Spinal cord (tissue), 10 donors: ENCODE measurements at places on chromosomes 3 and 15.

GRCh38 chr3:128217702-128218547 lies 64.6 kb downstream of the EEFSEC start:
- DNase-seq, result no peak

- DNase-seq, result no peak
These were observed 1.3 kb downstream of the ACAP2 start for GRCh38 chr3:195441476-195441991.

GRCh38 chr3:59256230-59256629 lies 206.4 kb upstream of the CFAP20DC start:
- DNase-seq, result no peak

GRCh38 chr3:29065211-29065785 lies 215.6 kb upstream of the RBMS3 start:
- peak; percentile 94 for DNase-seq

DNA sequence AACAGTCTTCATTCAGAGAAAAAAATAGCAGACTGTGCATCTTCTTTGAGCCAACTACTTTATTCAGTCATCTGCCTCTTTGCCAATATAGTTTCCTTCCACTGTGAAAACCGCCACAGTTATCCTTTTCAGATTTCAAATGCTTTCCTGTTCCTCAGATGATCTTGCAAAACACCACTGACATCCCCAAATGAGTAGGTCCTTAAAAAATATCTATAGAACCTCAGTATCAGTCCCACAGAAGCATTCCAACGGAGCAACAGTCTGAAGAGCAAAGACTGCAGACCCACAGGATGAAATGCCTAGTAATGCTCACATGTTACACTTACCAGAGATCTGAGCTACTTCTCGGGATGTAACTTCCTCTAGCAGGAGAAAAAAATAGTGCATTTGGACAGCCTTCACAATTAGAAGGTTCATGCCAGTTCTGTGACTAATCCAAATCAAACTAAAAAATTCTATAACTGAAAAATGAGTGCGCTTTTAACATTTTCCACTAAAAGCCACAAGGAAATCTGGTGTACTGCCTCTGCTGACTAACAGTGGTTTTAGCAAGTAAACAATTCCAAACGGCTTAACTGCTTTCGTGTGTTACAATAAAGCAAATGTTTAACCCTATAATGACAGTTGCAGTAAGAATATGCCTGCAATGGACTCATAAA lies at the start of gene ANKRD28:
ANKRD28 (minus strand) TSS at position 338 of the 662 bp plus-strand sequence. CDS start 1,458 bp downstream, outside the sequence.
- DNase-seq, result peak; percentile 63

DNA sequence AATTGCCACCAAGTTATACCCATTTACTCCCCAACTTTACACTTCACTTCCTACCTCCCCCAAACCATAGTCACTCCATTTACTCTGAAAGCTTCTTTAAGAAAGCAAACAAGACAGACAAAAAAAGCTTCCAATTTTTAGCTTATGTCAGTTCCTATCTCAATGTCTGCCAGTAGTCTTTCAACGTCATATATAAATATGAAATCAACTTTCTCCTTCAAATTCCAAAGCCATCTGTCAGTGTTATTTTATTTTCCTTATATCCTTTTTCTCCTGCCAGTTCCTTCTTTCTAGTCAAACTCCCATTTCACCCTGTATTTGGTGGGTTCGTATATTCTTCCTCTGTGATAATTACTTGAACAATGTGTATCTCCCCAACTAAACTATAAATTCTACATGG lies 85.8 kb upstream of the CMC1 start:
- no peak for DNase-seq

DNA sequence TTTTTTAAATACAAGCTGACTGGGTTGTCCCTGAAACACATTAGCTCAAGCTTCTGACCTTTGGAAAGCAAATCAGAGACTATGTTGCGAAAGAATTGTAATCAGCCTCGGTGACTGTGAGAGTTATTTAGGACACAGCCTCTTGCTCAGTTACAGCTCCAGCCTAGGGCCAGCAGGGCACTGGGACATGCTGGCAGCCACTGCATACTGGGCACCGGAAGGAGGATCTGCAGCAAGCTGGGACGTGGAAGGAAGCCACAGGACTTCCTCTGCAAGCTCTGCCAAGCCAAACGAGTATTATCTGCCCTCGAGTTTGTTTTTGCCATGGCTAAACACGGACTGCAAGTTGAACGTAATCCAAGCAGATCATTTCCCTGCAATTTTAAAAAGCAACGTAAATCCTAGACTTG lies 24.4 kb upstream of the COPG1 start:
- DNase-seq, result no peak

DNA sequence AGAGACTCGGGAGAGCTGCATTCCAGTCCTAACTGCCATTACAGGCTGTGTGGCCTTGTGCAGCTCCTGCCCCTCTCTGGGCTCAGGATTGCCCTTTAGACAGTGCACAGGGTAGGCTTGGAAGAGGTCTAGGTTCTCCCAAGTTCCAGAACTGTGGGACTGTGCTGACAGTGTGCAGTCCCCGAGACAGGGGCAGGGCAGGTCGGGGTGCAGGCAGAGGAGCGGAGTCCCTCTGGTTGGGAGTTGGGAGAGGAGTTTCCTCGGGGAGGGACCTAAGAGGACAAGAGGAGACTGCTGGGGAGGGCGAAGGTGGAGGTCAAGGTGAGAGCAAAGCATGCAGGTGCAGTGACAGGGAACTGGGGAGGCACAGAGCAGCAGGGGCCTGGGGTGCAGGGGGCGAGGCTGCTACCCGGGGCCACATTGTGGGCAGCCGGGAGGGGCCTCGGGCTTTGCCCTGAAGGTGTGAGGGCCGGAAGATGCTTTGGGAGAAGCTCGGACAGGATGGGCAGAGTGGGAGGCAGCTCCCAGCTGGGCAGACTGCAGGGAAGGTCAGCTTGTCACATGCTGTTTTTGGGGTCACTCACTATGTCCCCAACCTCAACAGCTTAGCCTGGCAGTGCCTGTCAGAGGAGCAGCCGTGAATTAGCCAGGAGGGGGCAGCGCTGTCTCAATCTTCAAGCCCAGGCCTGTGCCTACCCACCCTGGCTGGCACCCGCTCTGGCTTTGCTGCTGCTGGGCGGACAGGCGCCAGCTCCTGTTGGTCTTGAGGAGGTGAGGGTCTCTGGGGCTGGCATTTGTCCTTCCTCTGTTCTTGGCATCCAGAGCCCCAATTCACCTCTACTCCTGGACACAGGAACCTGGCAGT lies 15.4 kb upstream of the CSPG4 start:
- peak; percentile 78 for DNase-seq

DNA sequence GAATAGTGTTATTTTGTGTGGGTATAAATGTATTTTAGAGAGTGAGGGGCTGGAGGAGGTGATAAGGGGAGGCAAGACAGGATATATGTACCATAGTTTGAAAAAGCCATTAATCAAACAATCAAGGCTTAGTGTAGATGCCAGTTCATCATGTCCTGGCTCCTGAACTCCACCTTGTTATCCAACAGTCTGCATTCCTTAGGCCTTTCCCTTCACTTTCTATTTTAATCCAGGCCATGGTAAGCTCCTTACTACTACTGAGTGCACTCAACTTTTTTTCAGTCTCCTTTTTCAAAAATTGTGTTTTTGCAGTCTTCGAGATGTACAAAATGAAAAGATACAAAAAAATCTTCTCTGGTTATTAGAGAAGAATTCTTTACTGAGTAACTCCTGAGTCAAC lies 700.5 kb upstream of the NAALADL2 start:
- DNase-seq, result no peak

DNA sequence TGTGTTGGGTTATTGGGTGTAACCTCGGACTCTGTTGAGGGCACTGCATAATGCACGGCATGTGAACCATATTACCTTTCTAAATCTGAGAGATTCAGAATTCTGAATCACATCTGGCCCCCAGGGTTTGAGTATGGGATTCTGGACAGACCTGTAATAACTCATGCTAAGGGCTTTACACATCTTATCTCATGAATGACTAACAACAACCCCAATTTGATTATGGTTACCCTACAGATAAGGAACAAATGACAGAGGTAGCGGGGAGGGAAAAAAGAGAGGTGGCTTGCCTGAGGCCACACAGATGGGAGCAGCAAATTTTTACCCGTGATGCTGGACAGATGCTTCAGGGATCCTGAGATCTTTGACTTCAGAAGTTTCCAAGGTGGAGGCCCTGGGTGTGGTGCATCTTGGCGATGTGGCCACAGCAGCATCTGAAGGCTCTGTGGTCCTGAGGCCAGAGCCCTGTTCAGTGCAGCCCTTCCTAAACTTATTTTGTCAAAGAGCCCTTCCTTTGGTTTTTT lies 43.8 kb downstream of the POMGNT2 start:
- DNase-seq, result no peak

DNA sequence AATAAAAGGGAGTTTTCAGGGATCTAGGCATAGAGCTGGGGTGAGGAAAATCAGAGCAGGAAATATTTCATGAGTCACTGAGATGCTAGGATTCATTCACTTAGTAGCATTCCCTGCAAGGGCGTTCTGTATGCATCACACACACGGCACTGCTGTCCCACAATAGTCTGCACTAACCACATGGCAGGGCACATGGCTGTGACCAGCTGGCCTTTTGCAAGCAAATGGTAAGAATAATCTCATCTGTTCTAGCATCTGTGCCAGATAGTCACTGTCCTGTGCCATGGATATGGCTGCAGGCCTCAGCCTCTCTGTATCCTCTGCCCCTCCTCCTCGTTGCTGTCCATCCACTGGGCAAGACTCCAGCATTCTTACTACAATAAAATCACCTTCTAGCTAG lies 37.8 kb downstream of the BOC start:
- no peak for DNase-seq

DNA sequence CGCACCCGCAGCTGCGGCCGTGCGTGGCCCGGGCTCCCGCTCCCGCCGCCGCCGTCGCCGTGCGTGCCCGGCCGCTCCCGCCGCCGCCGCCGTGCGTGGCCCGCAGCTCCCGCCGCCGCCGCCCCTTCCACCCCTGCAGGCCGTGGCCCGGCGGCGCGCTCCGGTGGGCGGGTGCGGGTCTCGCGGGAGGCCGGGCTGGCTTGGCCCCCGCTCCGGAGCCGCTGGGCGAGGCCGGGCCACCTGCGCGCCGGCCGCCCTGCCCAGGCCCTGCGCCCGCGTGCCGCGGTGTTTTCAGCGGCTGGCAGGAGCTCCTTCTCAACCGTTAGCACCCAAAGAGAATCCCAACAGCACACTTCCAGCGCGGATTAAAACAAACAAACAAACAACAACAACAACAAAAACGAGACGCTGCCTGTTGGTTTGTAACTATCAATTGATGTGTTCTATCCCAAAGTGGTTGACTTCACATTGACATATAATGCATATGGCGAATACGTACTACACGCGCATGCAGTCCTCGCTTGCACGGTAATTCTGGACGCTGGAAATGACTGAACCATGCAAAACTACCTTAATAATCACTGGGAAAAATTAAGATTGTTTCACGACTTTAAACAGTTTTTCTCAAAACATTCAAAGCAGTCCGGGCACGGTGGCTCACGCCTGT lies 113.7 kb upstream of the GOLGA8J start:
- peak; percentile 39 for DNase-seq

DNA sequence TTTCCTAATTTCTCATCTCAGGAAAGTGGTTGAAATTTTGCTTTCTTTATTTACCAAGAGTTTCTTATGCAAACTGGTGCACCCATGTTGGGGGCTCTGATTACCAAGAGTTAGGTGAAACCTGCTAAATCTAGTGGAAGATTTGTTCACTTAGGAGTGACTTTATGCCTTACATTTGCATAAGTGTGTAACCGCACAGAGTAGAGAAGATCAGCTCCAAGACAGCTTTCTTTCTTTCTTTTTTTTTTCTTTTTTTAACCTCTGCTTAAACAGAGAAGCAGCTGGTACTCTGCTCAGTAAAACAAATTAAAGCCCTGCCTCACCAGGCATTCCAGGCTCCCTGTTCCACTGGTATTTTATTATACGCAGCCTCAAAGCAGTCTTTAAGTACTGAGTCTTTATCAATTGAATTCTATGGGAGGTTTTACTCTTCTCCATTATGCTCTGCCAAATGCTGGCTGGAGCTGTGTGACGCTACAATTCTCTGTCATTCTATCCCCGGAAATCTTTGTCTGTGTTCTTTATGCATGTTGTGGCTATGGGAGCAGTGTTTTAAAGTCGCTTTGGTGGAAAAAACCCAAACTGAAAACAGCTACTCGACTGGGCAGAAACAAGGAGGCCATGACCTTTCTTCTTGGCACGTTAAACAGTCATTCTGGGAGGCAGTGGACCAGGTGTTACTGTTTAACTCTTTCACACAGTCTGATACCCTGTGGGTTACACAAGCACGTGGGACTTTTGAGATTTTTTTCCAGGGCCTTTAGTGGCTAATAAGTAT lies 55.2 kb upstream of the GBE1 start:
- peak; percentile 58 for DNase-seq

DNA sequence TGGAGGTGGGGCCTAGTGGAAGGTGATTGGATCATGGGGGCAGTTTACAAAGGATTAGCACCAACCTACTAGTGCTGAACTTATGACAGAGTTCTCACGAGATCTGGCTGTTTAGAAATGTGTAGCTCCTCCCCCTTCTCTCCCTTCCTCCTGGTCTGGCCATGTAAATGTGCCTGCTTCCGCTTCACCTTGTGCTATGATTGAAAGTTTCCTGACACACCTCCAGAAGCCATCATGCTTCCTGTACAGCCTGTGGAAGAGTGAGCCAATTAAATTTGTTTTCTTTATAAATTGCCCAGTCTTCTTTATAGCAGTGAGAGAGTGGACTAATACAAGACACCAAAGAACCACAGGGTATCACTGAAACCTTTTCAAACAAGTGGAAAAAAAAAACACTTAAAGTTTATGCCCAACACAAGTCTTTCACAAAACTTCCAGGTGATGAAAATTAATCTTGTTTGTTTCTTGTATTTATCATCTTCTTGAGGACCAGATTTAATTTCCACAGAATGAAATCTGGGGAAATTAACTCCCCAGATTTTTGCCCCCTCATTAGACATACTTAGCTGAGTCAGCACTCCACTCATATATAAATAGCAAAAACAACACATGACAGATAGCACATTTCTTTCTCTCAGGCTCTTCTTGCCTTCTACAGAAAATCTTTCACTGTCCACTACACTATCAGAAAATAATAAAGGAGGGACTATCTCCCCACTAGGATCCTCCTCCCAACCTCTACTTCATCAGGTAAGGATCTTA lies 847.2 kb downstream of the TUSC7 start:
- DNase-seq, result no peak

GRCh38 chr3:123102826-123103225 lies 36.0 kb downstream of the PDIA5 start:
- no peak for DNase-seq

DNA sequence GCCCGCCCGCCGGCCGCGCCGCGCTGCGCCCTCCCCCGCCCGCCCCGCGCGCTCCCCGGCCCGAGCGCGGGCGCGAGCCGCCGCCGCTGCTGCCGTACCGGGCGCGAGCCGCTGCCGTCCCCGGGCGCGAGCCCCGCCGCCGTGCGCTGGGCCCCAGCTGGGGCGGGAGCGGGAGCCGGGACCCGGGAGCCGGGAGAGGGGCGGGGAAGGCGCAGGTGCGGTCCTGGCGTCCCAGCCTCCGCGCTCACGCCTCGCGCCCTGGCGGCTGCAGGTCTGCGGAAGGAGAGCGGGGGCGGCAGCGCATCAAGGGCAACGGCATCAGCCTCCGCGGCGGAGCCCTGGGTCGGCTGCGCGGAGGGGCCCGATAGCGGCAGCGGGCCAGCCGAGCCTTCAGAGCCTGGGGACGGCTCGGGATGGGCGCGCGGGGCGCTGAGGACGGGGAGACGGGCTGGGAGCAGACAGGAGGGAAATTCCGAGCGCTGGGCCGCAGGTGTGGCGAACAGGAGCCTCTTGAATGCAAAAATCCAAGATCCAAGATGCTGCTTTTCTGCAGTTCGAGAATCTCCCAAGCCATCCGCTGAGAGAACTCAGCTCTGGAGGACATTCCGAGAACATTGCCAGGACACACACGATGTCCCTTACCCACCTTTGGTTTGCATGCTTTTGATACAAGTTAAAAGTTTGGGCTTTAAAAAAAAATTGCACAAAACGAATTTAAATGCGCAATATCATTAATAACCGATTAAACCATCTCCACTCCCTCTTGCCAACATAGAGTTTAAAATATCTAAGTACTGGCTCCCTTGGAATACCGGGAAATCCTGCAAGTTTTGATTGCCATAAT lies 251.1 kb downstream of the TJP1 start:
- DNase-seq, result no peak
